Endothelial cell (in vitro differentiated cells): ENCODE measurements at places on chromosomes 7 and 10. TPM values are rescaled to one million over a fixed set of nuclear protein-coding genes. Genes with fewer than 3 reads are reported as not detected.
A peak's percentile ranks its signal among the peaks of the same experiment; 100 is the strongest.

SPDYE9 gene
- total RNA-seq = 0.13 TPM

CPA2 gene
- total RNA-seq = not detected

ZNF425 gene
- total RNA-seq = 6.2 TPM

- H3K27me3 ChIP-seq = peaks cover 3% of the 10 kb centered on the region
- H3K4me1 ChIP-seq = peaks cover 3% of the 10 kb centered on the region
- DNase-seq = no peak
- no peak overlapping the region for H3K4me3 ChIP-seq
- H3K27ac ChIP-seq = no peak overlapping the region
Measured at GRCh38 chr10:70722820-70723424, 50.6 kb downstream of the ADAMTS14 start.

GRCh38 chr10:70694418-70695141, 22.3 kb downstream of the ADAMTS14 start:
- no peak overlapping the region for H3K27ac ChIP-seq
- H3K4me3 ChIP-seq = no peak overlapping the region
- H3K4me1 ChIP-seq = peaks cover 8% of the 10 kb centered on the region
- peaks cover 5% of the 10 kb centered on the region for H3K27me3 ChIP-seq

DNA sequence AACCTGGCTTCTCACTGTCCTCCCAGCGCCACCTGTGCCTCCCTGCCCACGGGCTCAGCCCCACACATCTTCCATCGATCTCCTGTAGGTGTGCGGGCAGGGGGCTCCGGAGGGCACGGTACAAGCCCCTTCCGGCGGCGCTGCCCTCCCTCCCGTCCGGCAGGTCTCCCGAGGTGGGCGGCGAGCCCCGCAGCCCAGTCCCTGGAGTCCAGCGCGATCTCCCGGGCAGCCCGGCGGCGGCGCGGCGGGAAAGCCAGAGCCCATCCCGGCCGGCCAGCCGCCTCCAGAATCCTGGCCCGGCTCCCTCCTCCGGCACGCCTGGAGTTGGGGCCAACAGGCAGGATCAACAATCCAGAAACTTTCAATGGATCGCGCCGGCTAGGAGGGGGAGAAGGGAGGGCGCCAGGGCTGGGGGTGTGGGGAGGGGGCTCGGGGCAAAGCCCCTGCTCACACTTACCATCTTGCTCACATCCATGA, 100.1 kb downstream of the HIP1 start:
- H3K4me3 ChIP-seq = peak overlapping the region; percentile 89
- peaks cover 1% of the 10 kb centered on the region for H3K36me3 ChIP-seq
- peaks cover 14% of the 10 kb centered on the region for H3K4me1 ChIP-seq
- DNase-seq = peak; percentile 70
- peaks cover 16% of the 10 kb centered on the region for H3K27me3 ChIP-seq

DNA sequence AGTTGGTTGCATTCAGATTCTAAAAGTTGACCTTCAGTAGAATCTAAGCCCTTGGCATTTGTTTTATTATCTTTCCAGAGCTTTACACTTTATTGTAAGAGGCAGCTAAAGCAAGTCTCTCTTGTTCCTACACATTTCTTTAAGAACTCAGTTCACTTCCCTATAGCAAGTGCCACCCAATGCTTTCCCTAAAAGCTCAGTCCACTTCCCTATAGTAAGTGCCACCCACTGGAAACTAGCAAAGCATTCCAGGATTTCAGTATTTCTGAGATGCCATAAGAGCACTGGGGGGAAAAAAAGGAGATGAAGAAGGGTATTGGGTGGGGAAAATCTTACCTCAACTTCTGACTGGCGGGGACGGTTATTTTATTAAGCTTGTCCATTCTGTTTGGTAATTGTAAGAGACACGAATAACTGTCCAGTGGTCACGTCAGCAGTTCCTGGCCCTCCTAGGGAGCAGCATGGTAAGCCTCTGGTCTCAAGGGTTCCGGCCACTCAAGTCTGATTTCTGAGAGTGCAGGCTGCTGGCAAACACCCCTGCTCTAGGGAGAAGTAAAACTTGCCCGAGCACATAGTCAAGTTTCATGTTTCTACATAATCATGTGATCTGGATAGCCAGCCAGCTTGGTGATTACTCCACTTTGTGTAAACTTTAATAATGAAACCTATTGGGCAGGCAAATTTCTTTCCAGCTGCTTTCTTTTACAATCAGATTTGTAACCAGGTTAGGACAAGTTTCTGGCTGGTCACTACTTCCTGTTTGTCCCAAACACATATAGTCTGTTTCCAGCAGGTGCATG, at the start of gene BLNK:
Gene BLNK (minus strand): TSS at position 554 of the 800 bp plus-strand sequence. CDS start 171 bp downstream, at position 383.
- DNase-seq = no peak
- no peaks in the 10 kb centered on the region for H3K36me3 ChIP-seq
- no peak within 1 kb of the TSS for H3K4me3 ChIP-seq
- no peak within 1 kb of the TSS for H3K27ac ChIP-seq
- H3K27me3 ChIP-seq = peaks cover 4% of the 10 kb centered on the region
- H3K4me1 ChIP-seq = no peaks in the 10 kb centered on the region

- H3K4me1 ChIP-seq = no peaks in the 10 kb centered on the region
- DNase-seq = no peak
- H3K4me3 ChIP-seq = no peak overlapping the region
- no peaks in the 10 kb centered on the region for H3K36me3 ChIP-seq
- H3K27ac ChIP-seq = no peak overlapping the region
Measured at GRCh38 chr7:14639329-14639728, 263.2 kb downstream of the DGKB start.

GRCh38 chr7:143177374-143178119, 5.7 kb upstream of the TAS2R39 start:
- no peaks in the 10 kb centered on the region for H3K27me3 ChIP-seq
- H3K36me3 ChIP-seq = no peaks in the 10 kb centered on the region
- H3K4me1 ChIP-seq = no peaks in the 10 kb centered on the region
- H3K27ac ChIP-seq = no peak overlapping the region
- no peak for DNase-seq

GRCh38 chr10:117166418-117167345, 28.6 kb upstream of the VAX1 start:
- peaks cover 25% of the 10 kb centered on the region for H3K27me3 ChIP-seq
- no peak for DNase-seq
- peaks cover 30% of the 10 kb centered on the region for H3K4me1 ChIP-seq
- H3K36me3 ChIP-seq = no peaks in the 10 kb centered on the region

- no peak for DNase-seq
- H3K36me3 ChIP-seq = peaks cover 56% of the 10 kb centered on the region
- H3K27me3 ChIP-seq = peaks cover 8% of the 10 kb centered on the region
- peaks cover 63% of the 10 kb centered on the region for H3K4me1 ChIP-seq
- H3K27ac ChIP-seq = peak overlapping the region; percentile 38
Measured at GRCh38 chr10:22612318-22612717, 102.1 kb downstream of the PIP4K2A start.

- peaks cover 77% of the 10 kb centered on the region for H3K4me1 ChIP-seq
- H3K27ac ChIP-seq = peak overlapping the region; percentile 81
- H3K4me3 ChIP-seq = peak overlapping the region; percentile 68
- no peak for DNase-seq
- H3K36me3 ChIP-seq = peaks cover 76% of the 10 kb centered on the region
Measured at GRCh38 chr10:100359529-100360150, 12.6 kb downstream of the SCD start.

DNA sequence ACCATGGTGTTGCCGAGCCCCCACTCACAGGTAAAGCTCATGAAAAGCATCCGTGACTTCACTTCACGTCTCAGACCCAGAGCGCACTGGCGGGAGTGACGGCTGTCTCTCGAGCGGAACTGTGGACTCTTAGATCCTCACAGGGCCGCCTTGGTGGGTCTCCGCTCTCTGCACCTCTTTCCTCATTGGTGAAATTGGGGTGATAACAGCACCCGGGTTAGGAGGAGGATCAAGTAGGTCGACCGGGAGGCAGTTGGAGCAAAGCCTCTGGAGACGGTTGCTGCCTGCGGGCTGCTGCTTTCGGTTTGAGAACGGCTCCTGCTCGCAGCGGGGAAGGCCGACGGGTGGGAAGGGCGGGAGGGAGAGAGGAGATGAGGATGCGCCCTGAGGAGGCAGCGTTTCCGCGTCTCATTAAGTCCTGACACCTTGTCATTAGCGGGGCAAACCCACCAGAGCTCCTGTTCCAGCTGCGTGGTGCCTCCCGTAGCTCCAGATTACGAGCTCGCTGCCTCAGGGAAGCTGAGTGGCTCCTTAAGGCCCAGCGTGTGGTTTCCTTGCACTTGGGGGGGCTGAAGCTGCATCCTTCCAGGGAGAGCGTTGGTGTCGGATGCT, 51.9 kb upstream of the CFAP46 start:
- H3K27me3 ChIP-seq = peaks cover 2% of the 10 kb centered on the region
- H3K4me3 ChIP-seq = no peak overlapping the region
- no peak overlapping the region for H3K27ac ChIP-seq
- no peak for DNase-seq

DNA sequence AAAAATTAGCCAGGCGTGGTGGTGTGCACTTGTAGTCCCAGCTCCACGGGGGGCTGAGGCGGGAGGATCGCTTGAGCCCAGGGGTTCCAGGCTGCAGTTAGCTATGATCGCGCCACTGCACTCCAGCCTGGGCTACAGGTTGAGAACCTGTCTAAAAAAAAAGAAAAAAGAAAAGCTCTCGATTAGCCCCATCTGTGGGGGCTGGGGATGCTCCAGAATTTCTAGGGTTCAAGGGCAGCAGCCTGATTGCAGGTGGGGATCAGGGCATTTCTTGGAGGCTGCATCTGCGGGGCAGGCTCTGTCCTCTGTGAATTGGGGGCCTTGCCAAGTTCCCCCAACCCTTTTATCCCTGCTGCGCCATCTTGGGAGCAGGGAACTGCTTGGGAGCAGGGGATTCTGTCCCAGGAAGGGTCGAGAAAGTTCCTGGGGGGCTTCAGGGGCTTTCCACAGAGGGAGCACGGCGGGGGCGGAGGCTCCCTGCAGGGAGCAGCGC, 651 bp upstream of the ARPC1A start:
- no peaks in the 10 kb centered on the region for H3K36me3 ChIP-seq
- peaks cover 14% of the 10 kb centered on the region for H3K4me1 ChIP-seq
- no peak overlapping the region for H3K27ac ChIP-seq
- no peak for DNase-seq
- peak overlapping the region; percentile 94 for H3K4me3 ChIP-seq
